ENCODE measurements at places on chromosomes 5 and 9.

GRCh38 chr5:32711681-32712480 is 760 bp downstream of the NPR3 start:
- DNase-seq = no peak
- H3K4me1 ChIP-seq = no peaks in the 10 kb centered on the region

DNA sequence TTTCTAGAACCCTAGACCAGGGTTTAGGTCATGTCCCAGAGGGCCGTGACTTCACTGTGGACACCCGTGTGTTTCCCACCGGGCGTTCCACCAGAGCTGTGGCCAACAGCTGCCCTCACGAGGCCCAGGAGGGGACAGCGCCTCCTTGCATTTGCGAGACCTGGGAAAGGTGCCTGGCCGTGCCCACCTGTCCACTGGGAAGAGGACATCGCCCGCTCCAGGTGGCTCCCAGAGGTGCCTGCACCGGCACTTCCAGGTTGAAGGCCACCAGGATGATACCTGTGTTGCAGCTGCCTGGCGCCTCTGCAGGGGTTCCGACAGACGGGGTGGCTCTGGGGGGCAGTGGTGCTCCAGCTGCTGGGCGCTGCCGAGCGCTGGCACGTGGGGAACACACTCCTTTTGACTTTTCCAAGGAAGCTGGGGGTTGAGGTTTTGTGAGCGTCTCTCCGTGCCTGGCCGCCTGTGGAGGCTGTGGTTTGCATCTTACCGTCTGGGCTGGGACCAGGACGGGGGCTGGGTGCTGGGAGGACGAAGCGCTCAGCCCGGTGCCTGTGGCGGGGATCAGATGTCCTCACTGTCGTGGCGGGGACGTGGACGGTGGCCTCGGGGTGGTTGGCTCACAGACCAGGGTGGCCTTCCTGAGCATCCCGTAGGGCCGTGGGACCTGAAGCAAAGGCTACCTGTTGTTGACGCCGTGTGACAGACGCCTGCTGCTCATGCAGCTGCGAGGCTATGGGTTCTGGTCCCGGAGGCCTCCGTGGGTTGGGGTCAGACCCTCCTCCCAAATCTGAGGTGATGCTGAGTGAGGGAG is 19.2 kb downstream of the NKD2 start:
- H3K27me3 ChIP-seq = no peaks in the 10 kb centered on the region
- peaks cover 5% of the 10 kb centered on the region for H3K36me3 ChIP-seq
- H3K27ac ChIP-seq = no peak overlapping the region
- no peak overlapping the region for H3K4me3 ChIP-seq

GRCh38 chr5:14914623-14915260 is 43.2 kb upstream of the ANKH start:
- H3K36me3 ChIP-seq = no peaks in the 10 kb centered on the region
- no peak overlapping the region for H3K27ac ChIP-seq
- H3K27me3 ChIP-seq = no peaks in the 10 kb centered on the region
- H3K4me1 ChIP-seq = no peaks in the 10 kb centered on the region

- no peak overlapping the region for H3K27ac ChIP-seq
- DNase-seq = no peak
- H3K27me3 ChIP-seq = no peaks in the 10 kb centered on the region
Observed at GRCh38 chr9:27586304-27586703, 13.0 kb upstream of the C9orf72 start.

DNA sequence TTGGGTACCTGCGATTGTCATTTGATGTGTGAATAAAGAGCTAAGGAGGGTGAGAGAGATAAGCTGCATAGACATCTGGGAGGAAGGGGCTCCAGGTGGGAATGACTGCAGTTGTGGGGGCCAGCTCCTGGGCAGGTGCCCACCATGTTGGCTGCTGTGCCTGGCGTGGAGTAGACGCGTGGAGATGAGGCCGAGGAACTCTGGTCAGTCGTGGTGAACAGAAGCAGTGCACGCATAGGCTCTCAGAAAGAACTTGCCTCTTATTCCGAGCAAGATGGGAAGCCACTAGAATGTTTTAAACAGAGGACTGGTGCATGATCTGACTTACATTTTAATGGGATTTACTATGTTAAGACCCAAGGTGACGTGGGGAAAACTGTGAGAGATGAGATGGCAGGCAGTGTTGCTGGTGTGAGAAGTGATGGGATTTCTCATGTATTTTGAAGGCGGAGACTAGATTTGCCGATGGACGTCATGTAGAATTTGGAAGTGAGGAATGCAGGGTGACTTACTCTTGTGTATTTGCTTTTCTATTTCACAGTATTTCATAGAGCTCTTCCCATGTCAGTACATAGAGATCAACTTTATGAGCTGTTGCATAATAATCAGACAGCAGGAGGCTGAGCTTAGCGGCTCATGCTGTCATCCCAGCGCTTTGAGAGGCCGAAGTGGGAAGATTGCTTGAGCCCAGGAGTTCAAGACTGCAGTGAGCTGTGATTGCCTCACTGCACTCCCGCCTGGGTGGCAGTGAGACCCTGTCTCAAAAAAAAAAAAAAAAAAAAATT is 71.1 kb downstream of the EHMT1 start:
- H3K27ac ChIP-seq = no peak overlapping the region
- H3K36me3 ChIP-seq = no peaks in the 10 kb centered on the region
- H3K4me3 ChIP-seq = no peak overlapping the region
- H3K27me3 ChIP-seq = no peaks in the 10 kb centered on the region
- no peak for DNase-seq

DNA sequence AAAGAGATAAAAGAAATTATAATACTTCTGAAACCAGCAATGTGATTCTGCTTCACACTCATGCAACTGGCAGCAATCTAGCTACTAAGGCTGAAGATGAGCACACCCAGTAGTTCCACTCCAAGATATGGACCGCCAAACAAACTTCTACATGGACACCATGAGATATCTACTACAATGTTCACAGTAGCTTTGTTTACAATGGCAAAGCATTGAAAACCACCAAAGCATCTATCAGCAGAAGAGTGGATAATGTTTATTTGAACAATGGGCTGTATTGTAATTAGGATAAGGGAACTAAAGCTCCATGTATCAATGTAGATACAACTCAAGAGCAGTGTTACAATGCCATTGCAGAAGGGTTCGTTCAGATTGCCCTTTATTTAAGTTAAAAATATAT is 91.2 kb upstream of the ERBIN start:
- H3K27me3 ChIP-seq = no peaks in the 10 kb centered on the region
- no peaks in the 10 kb centered on the region for H3K4me1 ChIP-seq
- DNase-seq = no peak
- no peaks in the 10 kb centered on the region for H3K36me3 ChIP-seq
- no peak overlapping the region for H3K4me3 ChIP-seq

DNA sequence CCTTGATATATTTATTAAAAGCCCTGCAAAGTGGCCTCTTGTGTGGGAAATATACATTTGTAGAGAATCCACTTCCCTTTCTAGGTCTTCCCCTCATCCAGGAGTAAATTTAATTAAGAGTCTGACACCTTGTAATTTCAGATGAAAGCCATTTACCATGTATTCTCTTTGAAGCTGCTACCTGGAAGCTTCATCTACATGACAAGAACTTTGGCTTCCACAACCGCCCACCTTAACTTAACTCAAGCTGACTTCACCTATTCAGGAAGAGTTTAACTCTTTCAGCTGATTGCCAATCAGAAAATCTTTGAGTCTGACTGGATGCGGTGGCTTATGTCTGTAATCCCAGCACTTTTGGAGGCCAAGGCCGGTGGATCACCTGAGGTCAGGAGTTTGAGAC is 899.9 kb downstream of the TAF11L14 start:
- no peaks in the 10 kb centered on the region for H3K36me3 ChIP-seq
- H3K4me3 ChIP-seq = no peak overlapping the region
- no peak overlapping the region for H3K27ac ChIP-seq
- no peaks in the 10 kb centered on the region for H3K27me3 ChIP-seq
- no peaks in the 10 kb centered on the region for H3K4me1 ChIP-seq
- no peak for DNase-seq

- H3K27me3 ChIP-seq = no peaks in the 10 kb centered on the region
- H3K4me3 ChIP-seq = no peak overlapping the region
- no peaks in the 10 kb centered on the region for H3K36me3 ChIP-seq
- DNase-seq = no peak
Observed at GRCh38 chr5:122385808-122386207, 73.8 kb downstream of the SNCAIP start.

GRCh38 chr9:98960409-98960808 is 16.7 kb downstream of the COL15A1 start:
- no peaks in the 10 kb centered on the region for H3K4me1 ChIP-seq
- DNase-seq = no peak
- no peaks in the 10 kb centered on the region for H3K36me3 ChIP-seq

GRCh38 chr9:101325053-101325452 is 59.8 kb downstream of the BAAT start:
- no peaks in the 10 kb centered on the region for H3K36me3 ChIP-seq
- no peaks in the 10 kb centered on the region for H3K4me1 ChIP-seq
- H3K4me3 ChIP-seq = no peak overlapping the region
- DNase-seq = no peak
- no peak overlapping the region for H3K27ac ChIP-seq

GRCh38 chr9:93826209-93826608 is 128.9 kb downstream of the BARX1 start:
- no peaks in the 10 kb centered on the region for H3K4me1 ChIP-seq
- DNase-seq = no peak
- peaks cover 2% of the 10 kb centered on the region for H3K27me3 ChIP-seq

DNA sequence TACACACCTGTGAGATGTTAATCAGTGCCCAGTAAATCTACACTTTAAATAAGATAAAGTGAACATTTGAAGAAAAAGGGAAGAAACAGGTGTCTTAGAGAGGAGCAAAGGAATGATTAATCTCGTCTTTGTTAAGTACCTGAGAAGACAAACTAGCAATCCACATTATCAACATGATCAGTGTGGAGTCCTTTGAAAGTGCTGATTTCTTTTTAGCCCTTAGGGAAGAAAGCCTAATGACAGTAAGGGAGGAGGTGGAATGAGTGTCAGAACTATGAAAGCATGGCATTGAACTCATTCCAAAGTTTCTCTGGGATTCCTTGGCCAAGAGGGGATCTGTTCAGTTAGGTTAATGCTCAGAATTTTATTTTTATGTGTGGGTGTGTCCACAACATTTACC is 1109.0 kb upstream of the ACO1 start:
- H3K27me3 ChIP-seq = no peaks in the 10 kb centered on the region
- H3K36me3 ChIP-seq = no peaks in the 10 kb centered on the region
- no peak overlapping the region for H3K27ac ChIP-seq
- H3K4me3 ChIP-seq = no peak overlapping the region
- no peak for DNase-seq

DNA sequence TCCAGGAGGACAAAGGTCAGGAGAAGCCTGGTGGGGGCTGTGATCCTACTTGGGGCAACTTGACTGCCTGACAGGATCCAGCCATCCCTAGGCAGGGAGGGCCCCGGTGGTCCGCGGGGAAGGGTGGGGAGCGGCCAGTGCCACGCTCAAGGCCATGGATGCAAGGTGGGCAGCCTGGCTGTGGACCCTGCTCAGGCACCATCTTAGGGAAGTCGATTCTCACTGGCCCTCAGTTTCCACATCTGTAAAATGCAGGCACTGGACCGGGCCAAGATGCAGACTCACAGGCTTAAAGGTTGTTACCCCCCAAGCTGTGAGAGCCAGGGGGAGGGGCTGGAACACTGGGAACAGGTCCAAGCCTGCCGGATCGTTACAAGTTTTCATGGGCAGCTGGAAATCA is 8.7 kb upstream of the DOLPP1 start:
- no peaks in the 10 kb centered on the region for H3K4me1 ChIP-seq
- no peaks in the 10 kb centered on the region for H3K27me3 ChIP-seq
- H3K36me3 ChIP-seq = peaks cover 25% of the 10 kb centered on the region
- no peak for DNase-seq
- H3K4me3 ChIP-seq = no peak overlapping the region
- no peak overlapping the region for H3K27ac ChIP-seq

DNA sequence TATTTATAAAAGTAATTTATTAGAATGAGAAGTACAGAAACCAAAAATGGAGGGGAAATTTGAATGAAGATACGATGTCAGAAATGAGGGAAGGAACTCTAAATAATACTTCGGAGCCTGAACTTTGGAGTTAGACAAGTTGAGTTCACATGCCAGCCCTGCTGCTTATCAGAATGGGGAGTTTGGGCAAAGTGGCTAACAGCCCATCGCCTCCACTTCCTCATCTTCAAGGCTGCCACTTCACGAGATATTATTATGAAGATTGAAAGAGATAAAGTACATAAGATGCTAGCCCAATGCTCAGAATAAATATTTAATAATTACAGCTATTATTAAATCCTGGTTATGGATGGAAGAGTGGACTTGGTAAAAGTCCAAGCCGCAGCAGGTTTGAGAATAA is 56.2 kb upstream of the ABCA1 start:
- no peak for DNase-seq
- H3K4me3 ChIP-seq = no peak overlapping the region
- peaks cover 23% of the 10 kb centered on the region for H3K4me1 ChIP-seq
- no peaks in the 10 kb centered on the region for H3K27me3 ChIP-seq
- H3K36me3 ChIP-seq = no peaks in the 10 kb centered on the region

DNA sequence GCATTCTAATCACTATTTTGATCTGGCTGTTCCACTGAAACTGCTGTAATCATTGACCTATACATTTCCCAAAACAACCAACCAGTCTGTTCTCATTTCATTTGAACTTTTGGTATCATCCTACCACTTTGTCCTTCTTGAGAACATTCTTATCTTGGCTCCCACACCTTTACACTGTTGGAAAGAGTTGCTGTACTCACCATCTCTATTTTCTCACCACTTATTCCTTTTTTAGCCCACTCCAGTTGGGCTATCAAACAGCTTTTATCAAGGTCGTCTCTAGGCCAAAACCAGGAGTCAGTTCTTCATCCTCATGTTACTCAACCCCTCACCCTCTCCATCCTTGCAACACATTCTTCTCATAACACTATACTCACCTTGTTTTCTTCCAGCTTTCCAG is 170.1 kb downstream of the KDM4C start:
- H3K36me3 ChIP-seq = no peaks in the 10 kb centered on the region
- H3K27ac ChIP-seq = no peak overlapping the region
- no peak overlapping the region for H3K4me3 ChIP-seq
- H3K4me1 ChIP-seq = no peaks in the 10 kb centered on the region

DNA sequence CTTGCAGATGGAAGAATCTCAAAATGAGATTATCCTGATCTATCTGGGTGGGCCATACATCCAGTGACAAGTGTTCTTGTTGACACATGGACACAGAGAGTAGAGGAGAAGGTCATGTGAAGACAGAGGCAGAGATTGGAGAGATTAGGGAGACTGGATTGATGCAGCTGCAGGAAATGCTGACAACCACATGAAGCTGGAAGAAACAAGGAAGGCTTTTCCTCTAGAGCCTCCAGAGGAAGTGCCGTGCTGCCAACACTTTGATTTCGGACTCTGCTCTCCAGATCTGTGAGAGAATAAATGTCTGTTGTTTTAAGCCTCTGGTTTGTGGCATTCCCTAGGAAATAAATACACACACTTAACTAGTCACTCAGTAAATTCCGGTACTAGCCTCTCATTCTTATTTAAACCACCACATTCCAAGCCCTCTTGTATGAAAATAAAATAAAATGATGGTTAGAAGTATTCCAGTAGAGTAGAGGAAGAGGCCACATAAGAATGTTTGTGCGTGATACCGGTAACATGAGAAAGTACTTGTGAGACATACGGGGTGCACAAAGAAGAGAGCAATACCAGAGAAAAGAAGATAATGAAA is 110.9 kb upstream of the DMAC1 start:
- no peak overlapping the region for H3K4me3 ChIP-seq
- H3K27ac ChIP-seq = peak overlapping the region; percentile 56
- no peaks in the 10 kb centered on the region for H3K36me3 ChIP-seq
- no peaks in the 10 kb centered on the region for H3K27me3 ChIP-seq
- DNase-seq = peak; percentile 69
- peaks cover 24% of the 10 kb centered on the region for H3K4me1 ChIP-seq

- no peak for DNase-seq
- peaks cover 10% of the 10 kb centered on the region for H3K27me3 ChIP-seq
- no peak overlapping the region for H3K27ac ChIP-seq
- no peak overlapping the region for H3K4me3 ChIP-seq
- no peaks in the 10 kb centered on the region for H3K4me1 ChIP-seq
Observed at GRCh38 chr9:90124961-90125360, 517.7 kb downstream of the DIRAS2 start.

Measured in DND-41 (cell line).